ENCODE measurements at places on chromosomes 7 and 10.

GRCh38 chr10:86824151-86824550, 67.7 kb downstream of the BMPR1A start:
- DNase-seq: no peak

- no peak for DNase-seq
Observed at GRCh38 chr7:134996097-134996550, 9.8 kb downstream of the AGBL3 start.

DNA sequence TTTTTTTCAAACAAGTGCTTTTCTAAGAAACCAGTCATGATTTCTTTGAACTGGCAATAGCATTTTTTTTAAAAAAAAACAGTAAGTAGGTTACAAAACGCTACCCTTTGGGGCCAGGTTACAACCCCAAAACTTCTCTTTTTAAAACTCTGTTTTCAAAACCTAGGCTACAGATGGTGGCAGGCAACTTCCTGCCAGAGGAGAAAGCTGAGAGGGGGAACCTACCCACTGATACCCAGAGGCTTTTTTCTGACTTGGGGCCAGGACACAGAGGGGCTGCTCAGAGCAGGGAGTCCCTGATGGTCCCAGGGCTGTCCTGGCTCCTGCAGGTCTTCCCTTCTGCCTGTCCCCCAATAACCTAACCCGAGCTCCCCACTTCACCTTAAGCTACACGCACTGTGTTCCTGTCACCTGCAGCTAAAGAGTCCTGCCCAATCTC, 6.9 kb downstream of the STN1 start:
- no peak for DNase-seq

- peak; percentile 42 for DNase-seq
Observed at GRCh38 chr10:30114881-30115625, 55.7 kb upstream of the JCAD start.

DNA sequence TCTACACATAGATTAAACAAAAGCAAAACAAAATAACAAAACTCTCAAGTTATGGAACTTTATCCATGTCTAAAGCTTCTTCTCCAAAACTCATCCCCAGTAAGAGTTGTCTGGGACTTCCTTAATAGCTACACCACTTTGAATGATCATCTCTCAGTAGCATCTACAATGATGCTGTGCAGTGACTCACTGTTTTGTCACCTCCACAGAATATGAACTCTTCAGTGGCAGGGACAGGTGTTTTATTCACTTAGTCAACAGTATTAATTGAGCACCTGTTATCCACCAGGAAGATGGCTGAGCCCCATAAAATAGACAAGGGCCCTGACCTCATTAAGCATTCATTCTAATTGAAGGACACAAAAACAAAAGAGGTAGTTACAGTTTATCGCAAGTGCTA, 350.7 kb downstream of the ELMO1 start:
- no peak for DNase-seq

- DNase-seq: no peak
Observed at GRCh38 chr10:101099901-101100300, 31.2 kb upstream of the TLX1 start.

Data from fibroblast of skin of right biceps (primary cell).